ENCODE measurements at places on chromosomes 3 and 15. TPM values are rescaled to one million over a fixed set of nuclear protein-coding genes. Genes with fewer than 3 reads are reported as not detected.

The CKMT1B gene
- total RNA-seq, result not detected

The CYP8B1 gene
- total RNA-seq, result not detected

The KLHL25 gene
- total RNA-seq, result 7.4 TPM

The MTFMT gene
- 15.9 TPM for total RNA-seq

The BRPF1 gene
- 51.3 TPM for total RNA-seq

The VEPH1 gene
- not detected for total RNA-seq

The CADM2 gene
- total RNA-seq, result not detected

The PRICKLE2 gene
- total RNA-seq, result not detected

DNA sequence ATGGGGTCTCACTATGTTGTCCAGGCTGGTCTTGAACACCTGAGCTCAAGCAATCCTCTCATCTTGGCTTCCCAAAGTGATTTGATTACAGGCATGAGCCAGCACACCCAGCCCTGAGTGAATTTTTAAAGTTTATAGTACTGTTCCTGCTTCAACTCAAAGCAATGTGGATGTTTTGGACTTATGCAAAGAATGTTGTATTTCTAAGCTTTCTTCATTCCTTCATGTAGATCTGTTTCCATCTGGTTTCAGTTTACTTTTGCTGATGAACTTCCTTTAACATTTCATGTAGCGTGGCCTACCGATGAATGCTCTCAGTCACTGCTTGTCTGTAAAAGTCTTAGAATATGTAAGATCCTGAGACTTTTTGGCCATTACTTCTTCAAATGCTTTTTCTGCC lies 23.2 kb downstream of the NRG4 start:
- H3K4me3 ChIP-seq, result no peak overlapping the region
- peaks cover 2% of the 10 kb centered on the region for H3K4me1 ChIP-seq
- H3K36me3 ChIP-seq, result no peaks in the 10 kb centered on the region
- no peak for DNase-seq
- no peak overlapping the region for H3K27ac ChIP-seq
- H3K27me3 ChIP-seq, result peaks cover 8% of the 10 kb centered on the region

GRCh38 chr3:79765911-79766310 lies 1.9 kb downstream of the ROBO1 start:
- DNase-seq, result no peak
- H3K4me1 ChIP-seq, result no peaks in the 10 kb centered on the region
- no peaks in the 10 kb centered on the region for H3K27me3 ChIP-seq
- H3K27ac ChIP-seq, result no peak overlapping the region
- H3K4me3 ChIP-seq, result no peak overlapping the region
- H3K36me3 ChIP-seq, result no peaks in the 10 kb centered on the region

- no peak for DNase-seq
- H3K36me3 ChIP-seq, result peaks cover 2% of the 10 kb centered on the region
- H3K27me3 ChIP-seq, result peaks cover 2% of the 10 kb centered on the region
- no peak overlapping the region for H3K4me3 ChIP-seq
- no peak overlapping the region for H3K27ac ChIP-seq
Measured at GRCh38 chr3:23612296-23612891, 193.4 kb upstream of the UBE2E1 start.

- H3K27ac ChIP-seq, result no peak overlapping the region
- H3K4me3 ChIP-seq, result no peak overlapping the region
- DNase-seq, result no peak
- H3K4me1 ChIP-seq, result no peaks in the 10 kb centered on the region
- peaks cover 4% of the 10 kb centered on the region for H3K27me3 ChIP-seq
Measured at GRCh38 chr3:193544289-193544688, 10.4 kb downstream of the ATP13A4 start.

DNA sequence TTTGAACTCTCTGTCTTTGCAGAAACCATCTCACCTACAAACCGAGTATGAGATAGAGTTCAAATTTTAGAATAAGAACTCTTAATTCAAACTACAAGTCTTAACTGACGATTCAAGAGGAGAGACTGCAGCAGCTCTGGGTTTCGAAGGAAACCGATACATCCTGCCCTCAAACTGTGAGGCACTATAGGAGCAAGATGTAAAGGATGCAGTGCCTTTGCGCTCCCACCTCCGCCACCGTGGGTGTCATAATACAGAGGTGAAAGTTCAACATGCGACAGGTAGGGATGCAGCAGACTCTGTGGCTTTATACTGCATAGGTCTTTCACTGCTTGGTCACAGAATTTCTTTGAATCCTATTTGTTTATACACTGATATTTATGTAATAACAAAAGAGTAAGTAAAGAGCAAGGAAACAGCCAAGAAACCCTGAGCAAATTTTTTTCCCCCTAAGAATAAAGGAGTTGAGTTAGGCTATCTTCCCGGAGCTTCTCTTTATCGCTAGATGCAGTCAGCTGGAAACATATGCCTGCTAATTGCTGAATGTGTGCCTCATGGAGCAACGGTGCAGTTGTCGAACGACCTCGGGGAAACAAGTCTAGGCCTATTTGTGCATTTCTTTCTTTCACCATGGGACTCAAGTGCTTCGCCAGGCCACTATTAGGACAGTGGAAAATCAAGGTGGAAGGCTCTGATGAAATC lies 1097.6 kb upstream of the CFAP20DC start:
- H3K36me3 ChIP-seq, result no peaks in the 10 kb centered on the region
- peak; percentile 27 for DNase-seq
- H3K4me1 ChIP-seq, result peaks cover 13% of the 10 kb centered on the region
- no peak overlapping the region for H3K27ac ChIP-seq

DNA sequence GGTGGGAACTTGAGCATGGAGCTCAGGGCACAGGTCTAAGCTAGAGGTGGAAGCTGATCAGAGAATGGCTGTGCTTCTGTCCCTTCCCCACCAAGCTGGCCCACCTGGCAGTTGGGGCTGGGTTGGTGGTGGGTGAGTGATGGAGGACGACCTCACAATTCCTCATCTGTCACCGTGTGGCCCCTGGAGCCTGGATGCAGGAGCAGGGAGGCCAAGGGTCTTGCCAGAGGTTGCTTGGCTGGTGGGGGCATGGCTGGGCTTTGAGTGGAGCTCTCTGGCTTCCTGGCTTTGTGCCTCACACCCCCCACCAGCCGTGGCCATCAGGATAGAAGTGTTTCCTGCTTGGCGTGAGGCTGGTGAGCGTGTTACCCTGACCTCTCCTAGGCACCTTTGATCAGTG lies 36.0 kb downstream of the FBLN2 start:
- H3K27ac ChIP-seq, result no peak overlapping the region
- no peak overlapping the region for H3K4me3 ChIP-seq
- no peaks in the 10 kb centered on the region for H3K36me3 ChIP-seq
- DNase-seq, result no peak
- peaks cover 2% of the 10 kb centered on the region for H3K4me1 ChIP-seq

DNA sequence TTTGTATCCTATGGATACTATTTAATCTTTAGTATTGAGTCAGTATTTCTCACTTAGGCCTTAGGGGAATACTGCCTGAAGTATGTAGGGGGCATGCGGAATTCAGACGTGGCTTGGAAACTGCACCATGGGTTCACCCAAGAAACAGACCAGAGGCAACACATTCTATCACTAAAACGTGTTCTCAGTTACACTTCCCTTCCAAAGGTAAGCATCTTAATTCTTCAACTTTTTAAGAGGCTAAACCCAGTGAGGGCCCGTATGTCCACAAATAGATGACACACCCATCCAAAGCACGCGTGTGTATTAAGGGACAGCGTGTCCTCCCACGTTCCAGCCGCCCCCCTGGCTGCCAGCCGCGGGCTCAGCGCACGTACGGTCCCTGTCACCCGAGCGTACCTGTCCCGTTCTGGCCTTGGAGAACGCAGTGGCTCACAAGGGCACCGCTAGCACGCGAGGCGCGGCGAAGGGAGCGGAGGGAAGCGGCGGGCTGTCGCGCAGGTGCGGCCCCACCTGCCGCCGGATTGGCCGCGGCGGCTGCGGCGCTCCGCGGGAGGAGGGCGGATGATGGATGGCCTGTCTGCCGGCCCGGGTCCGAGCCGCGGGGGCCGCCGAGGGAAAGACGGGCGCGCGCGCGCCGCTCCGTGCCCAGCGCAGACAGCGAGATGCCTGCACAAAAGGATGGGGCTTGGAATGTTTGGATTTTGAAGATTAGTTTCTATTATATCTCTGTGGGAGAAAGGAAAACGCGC lies 1003.9 kb upstream of the NR2F2 start:
- H3K4me3 ChIP-seq, result no peak overlapping the region
- DNase-seq, result no peak
- peaks cover 37% of the 10 kb centered on the region for H3K27me3 ChIP-seq

GRCh38 chr3:111616417-111617105 lies 21.4 kb upstream of the ZBED2 start:
- peaks cover 90% of the 10 kb centered on the region for H3K36me3 ChIP-seq
- H3K4me3 ChIP-seq, result no peak overlapping the region
- peak overlapping the region; percentile 90 for H3K27ac ChIP-seq
- peaks cover 69% of the 10 kb centered on the region for H3K4me1 ChIP-seq
- DNase-seq, result peak; percentile 67
- no peaks in the 10 kb centered on the region for H3K27me3 ChIP-seq

GRCh38 chr3:125042725-125043406 lies 12.9 kb downstream of the HEG1 start:
- H3K4me1 ChIP-seq, result peaks cover 4% of the 10 kb centered on the region
- peaks cover 25% of the 10 kb centered on the region for H3K36me3 ChIP-seq
- H3K4me3 ChIP-seq, result no peak overlapping the region
- H3K27ac ChIP-seq, result no peak overlapping the region

DNA sequence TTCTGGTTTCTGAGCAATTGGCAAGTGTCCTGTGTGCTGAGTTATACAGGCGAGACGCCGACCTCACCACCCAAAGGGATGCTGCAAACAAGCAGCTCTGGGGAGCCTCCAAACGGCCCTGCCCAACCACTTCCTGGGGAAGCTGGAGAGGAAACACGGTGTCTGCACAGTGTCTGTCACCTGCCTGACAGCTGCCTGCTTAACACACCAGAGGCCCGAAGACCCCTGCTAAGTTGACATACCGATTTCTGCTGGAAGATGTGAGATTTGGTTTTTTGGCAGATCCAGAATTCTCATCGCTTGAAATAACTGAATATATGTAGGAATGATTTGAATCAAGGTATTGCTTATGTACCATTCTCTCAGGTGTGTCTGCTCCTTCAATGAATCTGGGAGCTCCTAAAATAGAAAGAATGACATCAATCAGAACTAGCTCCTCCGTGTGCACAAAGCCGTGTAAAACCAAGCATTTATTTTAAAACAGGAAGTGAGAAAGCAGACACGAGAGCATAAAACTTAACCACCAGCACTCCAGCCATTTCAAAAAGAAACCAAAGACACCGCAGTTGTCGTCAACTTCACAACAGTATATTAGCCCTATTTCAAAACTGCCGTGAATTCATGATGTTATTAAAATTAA lies 27.2 kb downstream of the LRRC2 start:
- H3K4me1 ChIP-seq, result peaks cover 76% of the 10 kb centered on the region
- peak; percentile 91 for DNase-seq
- H3K4me3 ChIP-seq, result peak overlapping the region; percentile 67
- H3K27ac ChIP-seq, result peak overlapping the region; percentile 90
- H3K27me3 ChIP-seq, result peaks cover 14% of the 10 kb centered on the region
- H3K36me3 ChIP-seq, result peaks cover 18% of the 10 kb centered on the region

DNA sequence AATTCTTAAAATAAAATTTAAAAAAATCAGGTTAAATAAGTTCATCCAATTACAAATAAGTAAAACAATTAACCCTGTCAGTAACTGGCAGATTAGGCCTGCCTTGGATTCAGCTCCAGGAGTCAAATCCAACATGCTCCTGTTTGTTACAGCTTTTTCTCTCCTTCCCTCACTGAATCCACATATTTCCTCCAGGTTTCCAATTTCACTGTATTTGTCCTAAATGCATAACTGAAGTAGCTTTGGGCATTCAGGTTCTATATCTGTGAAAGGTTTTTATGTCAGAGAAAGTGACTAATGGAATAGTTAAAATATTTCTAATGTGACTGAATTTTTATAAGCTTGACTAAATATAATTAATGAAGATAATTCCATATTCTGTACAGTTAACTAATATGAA lies 79.7 kb downstream of the IFT80 start:
- H3K4me1 ChIP-seq, result no peaks in the 10 kb centered on the region
- DNase-seq, result no peak
- peaks cover 8% of the 10 kb centered on the region for H3K36me3 ChIP-seq
- no peak overlapping the region for H3K27ac ChIP-seq

- H3K27me3 ChIP-seq, result peaks cover 10% of the 10 kb centered on the region
- H3K36me3 ChIP-seq, result peaks cover 3% of the 10 kb centered on the region
- peaks cover 65% of the 10 kb centered on the region for H3K4me1 ChIP-seq
Measured at GRCh38 chr15:69729167-69729748, 276.6 kb downstream of the RPLP1 start.

- no peak overlapping the region for H3K27ac ChIP-seq
- H3K4me1 ChIP-seq, result peaks cover 54% of the 10 kb centered on the region
- peaks cover 59% of the 10 kb centered on the region for H3K36me3 ChIP-seq
- no peak for DNase-seq
- H3K27me3 ChIP-seq, result no peaks in the 10 kb centered on the region
Measured at GRCh38 chr3:4745235-4745610, 234.0 kb upstream of the BHLHE40 start.

DNA sequence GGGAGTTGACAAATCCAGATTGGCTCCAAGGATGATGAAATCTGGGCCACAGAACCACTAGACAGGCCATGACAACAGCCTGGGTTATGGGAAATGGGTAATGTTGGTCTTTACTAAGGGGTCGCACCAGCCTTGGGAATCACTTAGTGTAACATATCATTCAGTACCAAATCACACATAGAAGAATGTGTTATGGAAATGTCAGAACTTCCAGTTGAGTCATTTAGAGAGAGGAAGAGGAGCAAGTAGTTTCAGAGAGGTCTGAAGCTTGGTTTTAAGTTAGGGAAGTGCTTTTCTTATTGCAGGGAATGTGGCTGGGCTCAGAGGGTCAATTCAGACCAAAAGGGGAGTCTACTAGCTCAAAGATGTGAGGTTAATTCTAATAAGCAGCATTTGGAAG lies 241.6 kb upstream of the ZPLD1 start:
- no peak overlapping the region for H3K4me3 ChIP-seq
- no peaks in the 10 kb centered on the region for H3K4me1 ChIP-seq
- no peaks in the 10 kb centered on the region for H3K36me3 ChIP-seq

GRCh38 chr3:141529256-141529655 lies 42.4 kb downstream of the RASA2 start:
- H3K27me3 ChIP-seq, result no peaks in the 10 kb centered on the region
- no peak for DNase-seq
- no peak overlapping the region for H3K4me3 ChIP-seq
- H3K27ac ChIP-seq, result peak overlapping the region; percentile 22
- peaks cover 56% of the 10 kb centered on the region for H3K36me3 ChIP-seq

DNA sequence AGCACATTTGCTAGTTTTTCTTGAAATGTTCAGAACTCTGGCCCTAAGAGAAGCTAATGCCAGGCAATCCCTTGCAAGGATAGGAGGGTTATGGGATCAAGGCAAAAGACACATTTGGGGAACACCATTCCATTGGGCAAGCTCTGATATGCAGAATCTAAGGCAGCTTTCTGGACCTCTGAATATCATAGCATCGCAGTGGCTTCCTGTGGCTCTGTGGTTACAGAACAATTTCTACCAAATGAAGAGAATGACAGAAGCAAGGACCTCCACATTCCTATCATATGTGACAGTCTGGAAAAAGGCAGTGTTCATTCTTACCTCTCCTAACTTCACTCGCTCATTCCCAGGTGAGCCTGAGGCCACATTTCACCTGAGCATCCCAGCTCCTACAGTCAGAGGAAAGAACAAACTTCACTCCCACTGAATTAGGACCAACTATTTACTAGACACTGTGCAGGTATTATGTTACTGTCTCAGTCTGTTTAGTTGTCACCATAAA lies 836.1 kb upstream of the CFAP20DC start:
- DNase-seq, result no peak
- H3K36me3 ChIP-seq, result peaks cover 50% of the 10 kb centered on the region
- H3K27ac ChIP-seq, result peak overlapping the region; percentile 75
- H3K4me1 ChIP-seq, result peaks cover 27% of the 10 kb centered on the region
- no peak overlapping the region for H3K4me3 ChIP-seq

- H3K27ac ChIP-seq, result no peak overlapping the region
- H3K4me1 ChIP-seq, result no peaks in the 10 kb centered on the region
- H3K4me3 ChIP-seq, result no peak overlapping the region
- H3K27me3 ChIP-seq, result no peaks in the 10 kb centered on the region
- DNase-seq, result no peak
- no peaks in the 10 kb centered on the region for H3K36me3 ChIP-seq
Measured at GRCh38 chr3:31667582-31667981, 134.9 kb downstream of the STT3B start.
